ENCODE measurements at places on chromosomes 1 and 21.

- no peak for DNase-seq
Observed at GRCh38 chr1:17919525-17920439, 164.6 kb downstream of the ACTL8 start.

DNA sequence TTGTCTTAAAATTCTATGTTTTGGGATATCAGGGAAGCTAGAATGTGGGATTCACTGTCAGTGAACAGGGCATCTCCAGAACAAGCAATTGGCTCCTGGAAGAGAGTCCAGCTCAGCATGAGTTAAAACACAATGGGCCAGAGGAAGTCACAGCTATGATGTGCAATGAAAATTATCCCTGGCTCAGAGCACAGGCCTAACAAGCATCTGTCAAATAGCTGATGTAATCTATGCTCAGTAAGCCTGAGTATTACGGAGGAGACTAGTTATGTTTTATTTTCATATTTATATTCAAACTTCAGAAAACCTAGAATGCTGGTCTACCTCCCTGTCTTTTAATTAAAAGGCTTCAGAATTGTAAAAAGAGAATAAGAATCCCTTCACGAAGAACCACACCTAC is 41.6 kb downstream of the PARP1 start:
- no peak for DNase-seq

GRCh38 chr1:167955915-167956314 is 19.0 kb upstream of the MPC2 start:
- DNase-seq: no peak

DNA sequence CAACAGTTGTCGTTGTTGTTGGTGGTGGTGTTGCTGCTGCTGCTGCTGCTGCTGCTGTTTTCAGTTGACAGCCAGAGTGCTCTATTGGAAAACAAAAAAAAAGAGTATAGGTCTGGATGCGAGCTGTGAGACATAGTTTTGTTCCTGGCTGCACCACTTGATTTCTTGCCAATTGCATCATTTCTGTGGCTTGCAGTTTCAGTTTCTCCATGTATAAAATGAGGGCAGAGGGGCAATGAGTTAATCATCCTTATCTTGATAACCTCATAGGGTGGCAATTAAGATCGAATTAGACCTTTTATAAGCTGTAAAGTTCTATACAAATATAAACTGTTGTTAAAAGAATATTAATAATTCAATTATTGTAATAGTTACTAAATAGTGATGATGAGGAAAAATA is 156.7 kb downstream of the DMRTA2 start:
- DNase-seq: no peak

GRCh38 chr1:53408013-53408754 is 51.0 kb upstream of the DMRTB1 start:
- no peak for DNase-seq

GRCh38 chr1:245752561-245752960 is 597.8 kb downstream of the KIF26B start:
- no peak for DNase-seq

- no peak for DNase-seq
Observed at GRCh38 chr1:210076620-210077019, 138.6 kb downstream of the SYT14 start.

GRCh38 chr1:118985640-118986554 is 2.2 kb downstream of the TBX15 start:
- no peak for DNase-seq

DNA sequence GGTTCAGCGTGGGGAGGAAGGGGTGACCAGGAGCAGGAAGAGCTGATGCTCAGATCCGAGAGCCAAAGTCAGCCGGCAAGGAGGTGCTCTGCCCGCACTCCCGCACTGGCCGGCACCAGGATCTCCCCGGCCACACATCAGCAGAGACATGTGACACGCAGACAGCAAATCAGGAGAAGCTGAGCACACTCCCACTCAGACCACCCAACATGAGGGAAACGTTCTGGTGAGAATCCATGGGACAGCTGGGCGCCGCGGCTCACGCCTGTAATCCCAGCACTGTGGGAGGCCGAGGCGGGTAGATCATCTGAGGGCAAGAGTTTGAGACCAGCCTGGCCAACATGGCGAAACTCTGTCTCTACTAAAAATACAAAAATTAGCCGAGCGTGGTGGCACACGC is 18.6 kb upstream of the PTTG1IP start:
- no peak for DNase-seq

GRCh38 chr1:81340239-81340638 is 460.5 kb upstream of the ADGRL2 start:
- no peak for DNase-seq

GRCh38 chr1:62530516-62531154 is 66.7 kb upstream of the ANGPTL3 start:
- no peak for DNase-seq

Data from T-helper 22 cell (primary cell).